Fibroblast of the aortic adventitia (primary cell): ENCODE measurements at places on chromosomes 1 and 21. TPM values are rescaled to one million over a fixed set of nuclear protein-coding genes. Genes with fewer than 3 reads are reported as not detected.

Gene RNU1-3
- under 0.01 and 2,882 TPM in 2 replicates for total RNA-seq

Gene PDC
- total RNA-seq = 0.27 TPM in 1 of 2 replicates, not detected in the other

Gene HAPLN2
- not detected in 2 replicates for total RNA-seq

Gene PAQR6
- 0.63 TPM in 1 of 2 replicates, not detected in the other for total RNA-seq

Gene CLEC20A
- not detected in 2 replicates for total RNA-seq

Gene EVA1C
- total RNA-seq = 14.5 and 17.8 TPM in 2 replicates

Gene MMEL1
- total RNA-seq = not detected in 2 replicates

Gene CFAP107
- total RNA-seq = not detected in 2 replicates

Gene LCE1E
- total RNA-seq = not detected in 2 replicates

Gene FAM78B
- total RNA-seq = 0.25 and 0.27 TPM in 2 replicates

Gene KRTAP20-4
- not detected in 2 replicates for total RNA-seq

Gene DEDD
- total RNA-seq = 7.8 and 25.8 TPM in 2 replicates

Gene GPR61
- under 0.01 TPM in 1 of 2 replicates, not detected in the other for total RNA-seq

Gene SLX9
- total RNA-seq = 6.0 and 7.4 TPM in 2 replicates

Gene S100A1
- 0.54 and 2.9 TPM in 2 replicates for total RNA-seq

Gene URB2
- total RNA-seq = 9.6 and 10.7 TPM in 2 replicates

Gene IL24
- not detected in 2 replicates for total RNA-seq

Gene SERPINC1
- total RNA-seq = not detected in 2 replicates

Gene ERVH48-1
- total RNA-seq = 0.74 TPM in 1 of 2 replicates, not detected in the other

Gene ZNF683
- not detected in 2 replicates for total RNA-seq

Gene KRTAP21-2
- total RNA-seq = not detected in 2 replicates

Gene ZYG11B
- total RNA-seq = 36.7 and 59.7 TPM in 2 replicates

Gene MCOLN2
- total RNA-seq = 1.1 and 1.2 TPM in 2 replicates

Gene F5
- 0.16 TPM in 1 of 2 replicates, not detected in the other for total RNA-seq

Gene ADAMTS1
- total RNA-seq = 284 and 390 TPM in 2 replicates

Gene BPNT1
- 6.8 and 20.3 TPM in 2 replicates for total RNA-seq

Gene KPNA6
- total RNA-seq = 42.4 and 56.2 TPM in 2 replicates

Gene FAM177B
- not detected in 2 replicates for total RNA-seq

Gene NFASC
- 22.0 and 25.9 TPM in 2 replicates for total RNA-seq

Gene SHE
- total RNA-seq = 0.09 and 0.49 TPM in 2 replicates

Gene TRIM63
- 0.09 and 1.5 TPM in 2 replicates for total RNA-seq

Gene ELAVL4
- total RNA-seq = not detected in 2 replicates

Gene SLC45A1
- total RNA-seq = 2.0 TPM in 2 replicates

Gene CELA3A
- total RNA-seq = not detected in 2 replicates

Gene NEK2
- total RNA-seq = 12.4 TPM in 1 of 2 replicates, not detected in the other

Gene MYOC
- 0.36 and 3.8 TPM in 2 replicates for total RNA-seq

Gene KRTAP13-2
- total RNA-seq = not detected in 2 replicates

Gene PPT1
- total RNA-seq = 23.5 and 44.2 TPM in 2 replicates

Gene PROK1
- not detected in 2 replicates for total RNA-seq

Gene PDPN
- 2.0 and 17.6 TPM in 2 replicates for total RNA-seq

Gene SLC44A3
- total RNA-seq = 1.6 and 2.9 TPM in 2 replicates
